Stimulated activated CD4-positive, alpha-beta T cell treated with anti-CD3 and anti-CD28 coated beads, Interleukin-2, amount 100 ng/mL, for 24 hours (primary cell): ENCODE measurements at places on chromosomes 11 and 22.

GRCh38 chr22:49655168-49655812 is 172.4 kb downstream of the BRD1 start:
- no peak for DNase-seq

DNA sequence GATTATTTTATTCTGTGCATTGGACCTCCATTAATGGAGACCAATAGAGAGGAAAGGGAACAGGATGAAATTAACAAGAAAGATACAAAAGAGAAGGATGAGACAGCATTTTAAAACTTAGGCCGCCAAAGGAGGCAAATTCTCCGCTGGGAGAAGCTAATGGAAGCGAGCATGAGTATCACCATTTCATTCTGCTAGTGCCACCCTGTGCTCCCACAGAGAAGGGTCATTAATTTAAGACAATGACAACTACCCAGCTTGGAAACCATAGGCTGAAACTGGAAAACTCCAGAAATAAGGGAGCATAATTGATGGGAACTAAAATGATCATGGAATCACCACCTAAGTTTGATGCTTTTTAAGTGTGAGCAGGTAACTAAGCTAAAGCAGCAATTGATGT is 69.2 kb downstream of the SLC36A4 start:
- no peak for DNase-seq

DNA sequence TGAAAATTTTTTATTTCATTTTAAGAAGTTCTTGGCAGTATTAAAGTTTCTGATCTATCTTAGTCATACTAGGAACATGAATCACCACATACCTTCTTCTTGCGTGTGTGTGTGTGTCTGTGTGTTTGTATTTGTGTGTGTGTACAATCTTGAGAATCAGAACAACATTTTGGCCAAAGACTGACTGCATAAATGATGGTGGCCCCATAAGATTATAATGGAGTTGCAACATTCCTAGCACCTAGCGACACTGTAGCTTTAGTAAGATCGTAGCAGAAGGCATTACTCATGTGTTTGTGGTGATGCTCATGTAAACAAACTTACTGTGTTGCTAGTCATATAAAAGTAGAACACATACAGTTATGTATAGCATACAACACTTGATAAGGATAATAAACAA is 205.4 kb downstream of the FAM76B start:
- no peak for DNase-seq

- DNase-seq = no peak
Observed at GRCh38 chr22:28547132-28547842, 132.4 kb downstream of the TTC28 start.

- no peak for DNase-seq
Observed at GRCh38 chr22:38900677-38901076, 28.7 kb upstream of the CBX6 start.

GRCh38 chr11:48129697-48130395 is 86.8 kb upstream of the OR4B1 start:
- DNase-seq = no peak

GRCh38 chr11:75286826-75287465 is 46.4 kb downstream of the TPBGL start:
- DNase-seq = no peak

DNA sequence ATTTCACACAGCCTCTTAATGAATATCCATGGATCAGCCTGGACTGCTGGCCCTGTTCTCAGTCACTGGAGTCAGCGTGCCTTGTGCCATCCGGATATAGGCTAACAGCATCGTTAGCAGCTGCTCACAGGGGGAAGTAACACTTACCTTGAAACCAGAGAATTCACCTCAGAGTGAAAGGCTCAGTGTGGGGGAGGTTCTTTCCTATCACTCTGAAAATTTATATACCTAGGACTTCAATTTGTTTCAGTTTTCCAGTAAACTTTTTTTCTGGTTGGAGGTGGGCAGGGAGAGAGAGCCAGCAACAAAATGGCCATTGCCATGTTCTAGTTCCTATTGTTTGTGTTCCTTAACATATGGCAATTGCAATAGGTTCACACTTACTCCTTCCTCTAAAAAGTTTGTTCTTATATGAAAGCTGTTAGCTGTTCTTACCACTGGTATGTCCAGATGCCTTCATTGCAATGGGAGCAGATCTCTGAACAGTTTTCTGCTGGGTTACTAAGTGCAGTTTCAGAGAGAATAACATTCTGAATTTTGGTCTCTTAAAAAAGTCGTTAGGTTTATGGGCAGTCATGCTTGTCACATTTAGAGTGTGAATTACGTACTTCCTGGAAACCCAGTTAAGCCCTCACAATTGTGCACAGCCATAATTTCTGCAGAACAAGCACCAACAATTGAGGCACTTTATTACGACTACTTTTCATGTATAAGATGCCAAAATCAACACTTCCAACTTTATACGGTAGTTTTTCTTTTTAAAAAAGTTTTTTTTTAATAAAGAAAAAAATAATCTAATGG is 247.6 kb downstream of the CADM1 start:
- no peak for DNase-seq

GRCh38 chr11:35419184-35419829 is at the start of gene SLC1A2:
TSS of gene SLC1A2 (minus strand) at chr11:35419558. CDS start at chr11:35418966, 592 bp downstream.
- no peak for DNase-seq

GRCh38 chr22:48760481-48761390 is 1066.9 kb downstream of the BRD1 start:
- DNase-seq = no peak

DNA sequence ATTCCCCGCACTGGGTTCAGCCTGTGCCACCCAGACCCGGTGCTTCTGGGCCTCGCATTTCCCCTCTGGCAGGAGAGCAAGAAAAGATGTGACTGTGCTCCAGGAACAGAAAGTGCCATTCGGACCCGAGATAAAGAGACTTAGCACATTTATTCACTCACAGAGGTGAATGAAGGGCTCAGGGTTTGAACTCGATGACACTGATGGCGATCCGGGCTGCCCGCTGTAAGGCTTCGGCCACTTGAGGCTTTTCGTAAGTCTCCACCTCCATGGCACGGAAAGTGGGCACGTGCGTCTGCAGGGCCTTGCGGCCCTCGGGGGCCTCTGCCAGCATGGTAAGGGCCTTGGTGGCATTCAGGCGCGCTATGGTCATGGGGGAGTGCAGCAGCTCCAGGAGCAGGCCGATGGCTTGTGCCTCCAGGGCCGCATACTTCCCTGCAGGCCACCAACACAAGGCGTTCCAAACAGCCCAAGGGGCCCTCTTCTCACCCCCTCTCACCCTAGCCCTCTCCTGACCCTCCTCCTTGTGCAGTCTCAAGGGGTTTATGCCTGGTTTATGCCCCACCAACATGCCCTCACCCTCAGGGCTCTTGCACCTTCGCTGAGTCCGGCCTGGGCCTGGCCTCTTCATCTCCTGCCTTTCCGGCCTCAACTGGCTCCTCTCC is 10.9 kb upstream of the GNAZ start:
- no peak for DNase-seq

GRCh38 chr22:29726106-29726505 is 6.3 kb downstream of the CABP7 start:
- no peak for DNase-seq

DNA sequence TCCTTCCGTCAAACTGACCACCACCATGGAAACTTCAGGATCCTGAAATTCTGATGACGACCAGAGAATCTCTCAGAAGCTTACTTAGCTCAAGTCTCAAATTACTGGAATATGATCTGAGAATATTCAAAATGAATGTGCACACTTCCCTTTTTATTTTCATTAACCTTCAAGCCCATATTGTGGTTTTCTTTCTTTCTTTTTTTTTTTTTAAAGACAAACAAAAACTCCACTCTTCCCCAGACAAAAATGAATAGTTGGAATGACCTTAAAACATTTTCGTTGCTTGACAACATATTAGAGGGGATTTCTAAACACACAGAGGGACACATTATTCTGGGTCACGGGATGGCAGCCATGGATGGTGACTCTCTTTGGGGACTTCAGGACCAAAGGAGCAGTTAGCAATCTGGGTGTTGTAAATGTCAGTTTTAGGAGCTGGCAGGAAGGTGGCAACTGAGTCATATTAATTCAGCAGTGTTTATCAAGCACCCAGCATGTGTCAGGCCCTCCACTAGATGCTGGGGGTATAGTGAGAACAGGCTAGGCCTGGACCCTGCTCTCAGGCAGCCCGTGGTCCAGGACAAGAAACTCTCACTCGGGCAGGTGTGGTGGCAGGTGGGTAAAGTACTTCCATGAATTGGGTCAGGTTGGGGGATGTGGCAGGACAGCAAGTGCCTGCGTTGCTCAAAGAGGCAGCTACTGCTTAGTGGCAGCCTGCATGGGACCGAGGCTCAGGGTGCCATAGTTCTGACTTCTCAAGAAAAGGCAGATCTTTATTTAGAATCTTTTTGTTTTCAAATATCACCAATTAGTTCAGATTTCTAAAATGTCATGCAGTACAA is 126.1 kb downstream of the HIPK3 start:
- no peak for DNase-seq

DNA sequence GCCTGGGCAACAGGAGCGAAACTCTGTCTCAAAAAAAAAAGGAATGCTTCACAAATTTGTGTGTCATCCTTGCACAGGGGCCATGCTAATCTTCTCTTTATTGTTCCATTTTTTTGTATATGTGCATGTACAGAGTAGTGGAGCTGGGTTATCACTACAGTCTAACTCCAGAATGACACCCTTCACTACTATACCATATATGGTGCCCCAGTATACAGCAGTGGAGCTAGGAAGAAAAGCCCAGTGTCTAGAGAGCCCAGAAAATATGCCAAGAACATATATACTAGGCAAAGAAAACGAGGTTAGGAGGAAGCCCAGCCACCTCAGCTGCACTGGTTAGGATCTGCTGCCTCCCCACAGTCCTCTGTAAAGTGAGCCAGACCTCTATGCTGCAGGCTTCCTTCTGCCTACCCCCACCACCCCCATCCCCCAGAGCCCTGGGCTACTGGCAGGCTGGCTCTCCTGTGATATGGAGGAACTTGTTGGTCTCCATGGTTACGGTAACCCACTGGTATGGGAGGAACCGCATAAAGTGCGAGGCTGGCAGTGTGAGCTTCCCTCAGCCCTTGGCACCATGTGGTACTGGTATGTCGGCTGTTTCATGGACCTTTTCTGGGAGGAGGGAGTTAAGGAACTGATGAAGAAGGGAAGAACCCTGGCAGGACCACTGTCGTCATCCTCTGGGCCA is 34.3 kb downstream of the RCOR2 start:
- DNase-seq = no peak

- no peak for DNase-seq
Observed at GRCh38 chr22:45259754-45260394, 19.2 kb upstream of the KIAA0930 start.

DNA sequence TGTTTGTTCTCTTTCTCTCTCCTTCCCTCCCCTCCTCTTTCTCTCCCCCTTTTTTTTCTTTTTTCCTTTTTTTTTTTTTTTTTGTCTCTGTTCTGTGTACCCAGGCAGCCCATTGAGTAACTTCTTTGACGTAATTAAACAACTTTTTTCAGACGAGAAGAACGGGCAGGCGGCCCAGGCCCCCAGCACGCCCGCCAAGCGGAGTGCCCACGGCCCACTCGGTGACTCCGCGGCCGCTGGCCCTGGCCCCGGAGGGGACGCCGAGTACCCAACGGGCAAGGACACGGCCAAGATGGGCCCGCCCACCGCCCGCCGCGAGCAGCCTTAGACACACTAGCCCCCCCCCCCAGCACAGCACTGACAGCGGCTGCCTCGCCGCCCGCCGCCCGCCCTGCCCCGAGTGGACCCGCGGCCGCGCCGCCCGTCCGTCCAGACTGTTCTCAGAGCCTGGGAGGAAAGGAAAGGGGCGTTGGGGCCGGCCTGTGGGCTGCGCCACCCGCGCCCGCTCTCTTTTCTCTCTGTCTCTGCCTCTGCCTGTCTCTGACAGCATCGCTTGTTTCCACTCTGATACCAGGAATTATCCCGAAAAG is 26.1 kb downstream of the MOB2 start:
- no peak for DNase-seq

- no peak for DNase-seq
Observed at GRCh38 chr11:60711276-60711675, 11.9 kb downstream of the MS4A8 start.

DNA sequence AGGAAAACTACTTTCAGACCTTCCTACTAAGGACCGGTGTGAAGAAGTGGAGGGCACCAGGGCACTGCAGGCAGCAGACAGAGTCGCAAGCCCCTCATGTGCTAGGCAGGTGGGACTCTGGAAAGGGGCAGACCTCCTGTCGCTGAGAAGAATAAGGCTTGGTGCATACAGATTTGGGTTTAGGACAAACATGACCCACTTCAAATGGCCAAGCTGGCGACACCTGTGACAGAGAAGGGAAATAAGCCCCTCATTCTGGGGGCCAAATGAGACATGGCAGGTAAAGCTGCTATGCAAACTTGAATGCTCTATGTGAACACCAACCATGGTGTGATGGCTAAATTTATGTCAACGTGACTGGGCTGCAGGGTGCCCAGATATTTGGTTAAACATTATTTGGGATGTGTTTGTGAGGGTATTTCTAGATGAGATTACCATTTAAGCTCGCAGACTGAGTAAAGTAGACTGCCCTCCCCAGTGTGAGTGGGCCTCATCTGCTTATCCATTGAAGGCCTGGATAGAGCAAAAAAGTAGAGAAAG is 112.4 kb upstream of the PITPNB start:
- DNase-seq = no peak

- DNase-seq = peak; percentile 65
Observed at GRCh38 chr11:63906585-63906984, 10.4 kb downstream of the RCOR2 start.

GRCh38 chr11:92886243-92886905 is 83.1 kb upstream of the MTNR1B start:
- DNase-seq = no peak

DNA sequence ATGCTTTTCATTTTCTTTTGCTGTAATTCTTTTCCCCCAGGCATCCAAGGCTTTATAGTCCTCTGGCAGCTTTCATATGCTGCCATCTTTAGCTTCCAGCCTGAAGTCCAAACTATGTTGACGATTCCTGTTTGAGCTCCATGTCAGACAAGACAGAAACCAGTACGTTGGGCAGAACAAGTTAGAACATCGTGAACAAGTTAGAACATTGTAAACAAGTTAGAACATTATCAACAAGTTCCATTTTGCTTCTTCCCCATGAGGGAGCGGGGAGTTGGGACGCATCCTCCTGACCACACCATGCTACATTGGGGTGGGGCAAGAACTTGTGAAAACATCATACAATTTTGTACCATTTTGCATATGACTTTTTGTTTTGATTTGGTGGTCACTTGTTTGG is 23.9 kb downstream of the GLB1L2 start:
- no peak for DNase-seq

DNA sequence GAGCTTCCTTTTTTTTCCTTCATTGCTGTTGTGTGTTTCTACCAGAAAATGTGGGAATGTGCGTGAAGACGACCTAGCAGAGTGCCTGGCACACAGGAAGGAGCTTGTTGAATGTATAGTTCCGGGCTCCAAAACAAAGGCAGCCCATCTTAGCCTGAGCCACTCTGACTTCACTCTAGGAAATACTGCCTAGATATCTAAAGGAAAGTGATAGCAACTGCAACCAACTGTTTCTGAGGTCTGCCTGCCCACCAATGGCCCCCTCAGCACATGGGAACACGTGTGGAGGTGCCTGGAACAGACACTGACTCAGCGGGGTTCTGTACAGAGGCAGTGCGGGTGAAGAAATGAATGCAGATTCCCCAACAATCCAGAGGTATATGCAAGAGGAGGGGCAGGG is 14.7 kb upstream of the XBP1 start:
- DNase-seq = no peak

GRCh38 chr11:60950024-60950423 is 2.0 kb downstream of the SLC15A3 start:
- no peak for DNase-seq
